ENCODE measurements at places on chromosomes 13 and 19. TPM values are rescaled to one million over a fixed set of nuclear protein-coding genes. Genes with fewer than 3 reads are reported as not detected.

CLDN10 gene
- polyA plus RNA-seq = 174 TPM

APC2 gene
- not detected for polyA plus RNA-seq

IL17D gene
- not detected for polyA plus RNA-seq

LRFN3 gene
- 8.2 TPM for polyA plus RNA-seq

ELANE gene
- not detected for polyA plus RNA-seq

SIGLEC6 gene
- polyA plus RNA-seq = not detected

SSBP4 gene
- 74.9 TPM for polyA plus RNA-seq

SMIM44 gene
- polyA plus RNA-seq = not detected

GRCh38 chr19:13932149-13932637, 6.0 kb downstream of the PODNL1 start:
- no peak for DNase-seq
- no peaks in the 10 kb centered on the region for H3K36me3 ChIP-seq
- no peaks in the 10 kb centered on the region for H3K4me1 ChIP-seq

- no peak overlapping the region for H3K27ac ChIP-seq
- H3K4me1 ChIP-seq = peaks cover 2% of the 10 kb centered on the region
- peaks cover 24% of the 10 kb centered on the region for H3K36me3 ChIP-seq
- no peaks in the 10 kb centered on the region for H3K27me3 ChIP-seq
- DNase-seq = no peak
These were observed 43.5 kb downstream of the METTL21C start for GRCh38 chr13:102651392-102651791.

DNA sequence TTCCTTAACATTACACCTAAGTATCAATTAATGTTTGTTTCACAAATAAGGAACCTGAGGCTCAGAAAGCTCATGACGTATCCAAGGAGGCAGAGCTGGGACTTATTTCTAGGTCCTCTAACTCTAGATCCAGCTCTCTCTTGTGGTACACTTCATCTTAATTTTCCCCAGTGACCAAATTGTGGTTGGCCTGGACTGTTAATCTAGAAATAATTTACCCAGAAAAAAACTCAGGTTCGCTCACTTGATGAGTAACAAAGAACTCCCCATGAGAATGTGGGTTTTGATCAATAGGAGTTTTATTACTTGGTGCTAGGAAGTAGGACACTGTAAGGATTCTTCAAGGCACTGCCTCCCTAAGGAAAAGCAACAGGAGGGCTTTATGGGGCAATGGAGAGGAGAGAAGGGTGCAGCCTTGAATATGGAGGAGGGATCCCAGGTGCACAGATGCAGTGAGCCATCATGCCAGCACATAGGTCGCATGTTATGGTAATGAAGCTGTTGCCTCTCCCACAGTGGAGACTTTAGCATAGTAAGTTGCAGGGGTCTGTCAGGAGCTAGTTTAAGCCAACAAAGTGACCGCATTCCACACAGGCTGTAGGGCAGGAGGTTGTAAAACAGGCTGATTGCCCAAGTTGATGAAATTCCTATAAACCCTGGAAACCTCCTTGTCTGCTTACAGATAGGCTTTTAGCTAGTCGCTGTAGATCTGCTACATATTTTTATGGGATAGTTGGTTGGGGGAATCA, 14.7 kb downstream of the RAP2A start:
- H3K4me1 ChIP-seq = peaks cover 11% of the 10 kb centered on the region
- H3K27ac ChIP-seq = no peak overlapping the region
- no peaks in the 10 kb centered on the region for H3K36me3 ChIP-seq
- peak; percentile 40 for DNase-seq

DNA sequence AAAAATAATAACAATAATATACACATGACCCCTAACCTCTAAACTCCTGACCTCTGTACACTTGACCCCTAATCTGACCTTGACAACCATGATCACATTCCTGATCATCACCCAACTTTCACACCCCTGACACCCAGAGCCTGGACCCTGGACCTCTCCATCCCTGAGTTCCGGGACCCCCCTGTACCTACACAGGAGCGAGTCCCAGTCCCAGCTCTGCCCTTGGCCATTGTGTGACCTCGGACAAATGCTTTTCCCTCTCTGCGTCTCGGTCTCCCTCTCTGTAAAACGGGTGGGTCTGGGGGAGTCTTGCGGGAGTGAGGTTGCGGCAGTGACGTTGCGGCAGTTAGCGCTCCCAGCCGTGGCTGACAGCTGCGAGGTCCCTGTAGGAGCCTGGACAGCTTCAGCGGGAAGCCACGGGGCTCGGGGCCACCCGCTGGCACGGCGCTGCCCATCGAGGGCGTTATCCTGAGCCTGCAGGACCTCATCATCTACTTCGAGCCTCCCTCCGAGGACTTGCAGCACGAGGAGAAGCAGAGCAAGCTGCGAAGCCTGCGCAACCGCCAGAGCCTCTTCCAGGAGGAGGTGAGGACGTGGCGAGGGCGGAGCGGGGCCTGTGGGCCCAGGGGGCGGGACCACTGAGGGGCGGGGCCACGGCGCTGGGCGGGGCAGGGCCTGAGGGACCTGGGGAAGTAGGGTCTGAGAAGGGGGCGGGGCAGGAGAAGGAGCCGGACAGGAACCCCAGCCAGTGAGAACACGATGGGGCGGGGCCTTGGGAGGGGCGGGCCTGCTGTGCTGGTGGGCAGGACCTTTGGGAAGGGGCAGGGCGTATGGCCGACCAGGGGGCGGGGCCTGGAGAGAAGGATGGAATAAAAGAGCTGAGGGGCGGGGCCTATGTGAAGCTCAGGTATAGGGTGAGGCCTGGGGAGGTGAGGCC, 19.2 kb downstream of the RYR1 start:
- H3K4me1 ChIP-seq = no peaks in the 10 kb centered on the region
- no peak overlapping the region for H3K27ac ChIP-seq
- DNase-seq = no peak
- H3K4me3 ChIP-seq = no peak overlapping the region
- no peaks in the 10 kb centered on the region for H3K36me3 ChIP-seq
- no peaks in the 10 kb centered on the region for H3K27me3 ChIP-seq

- no peaks in the 10 kb centered on the region for H3K4me1 ChIP-seq
- no peak overlapping the region for H3K4me3 ChIP-seq
- no peaks in the 10 kb centered on the region for H3K36me3 ChIP-seq
- no peaks in the 10 kb centered on the region for H3K27me3 ChIP-seq
- no peak overlapping the region for H3K27ac ChIP-seq
These were observed 63.3 kb downstream of the DCLK1 start for GRCh38 chr13:36067746-36068381.

- H3K36me3 ChIP-seq = peaks cover 4% of the 10 kb centered on the region
- DNase-seq = no peak
- H3K27ac ChIP-seq = no peak overlapping the region
These were observed 32.2 kb downstream of the COG3 start for GRCh38 chr13:45496942-45497341.

GRCh38 chr19:11254666-11255065, 7.7 kb downstream of the DOCK6 start:
- no peaks in the 10 kb centered on the region for H3K27me3 ChIP-seq
- no peak overlapping the region for H3K27ac ChIP-seq
- DNase-seq = no peak
- peaks cover 2% of the 10 kb centered on the region for H3K36me3 ChIP-seq

- H3K36me3 ChIP-seq = no peaks in the 10 kb centered on the region
- H3K27me3 ChIP-seq = no peaks in the 10 kb centered on the region
These were observed 444.8 kb downstream of the FOXO1 start for GRCh38 chr13:40221460-40222201.

DNA sequence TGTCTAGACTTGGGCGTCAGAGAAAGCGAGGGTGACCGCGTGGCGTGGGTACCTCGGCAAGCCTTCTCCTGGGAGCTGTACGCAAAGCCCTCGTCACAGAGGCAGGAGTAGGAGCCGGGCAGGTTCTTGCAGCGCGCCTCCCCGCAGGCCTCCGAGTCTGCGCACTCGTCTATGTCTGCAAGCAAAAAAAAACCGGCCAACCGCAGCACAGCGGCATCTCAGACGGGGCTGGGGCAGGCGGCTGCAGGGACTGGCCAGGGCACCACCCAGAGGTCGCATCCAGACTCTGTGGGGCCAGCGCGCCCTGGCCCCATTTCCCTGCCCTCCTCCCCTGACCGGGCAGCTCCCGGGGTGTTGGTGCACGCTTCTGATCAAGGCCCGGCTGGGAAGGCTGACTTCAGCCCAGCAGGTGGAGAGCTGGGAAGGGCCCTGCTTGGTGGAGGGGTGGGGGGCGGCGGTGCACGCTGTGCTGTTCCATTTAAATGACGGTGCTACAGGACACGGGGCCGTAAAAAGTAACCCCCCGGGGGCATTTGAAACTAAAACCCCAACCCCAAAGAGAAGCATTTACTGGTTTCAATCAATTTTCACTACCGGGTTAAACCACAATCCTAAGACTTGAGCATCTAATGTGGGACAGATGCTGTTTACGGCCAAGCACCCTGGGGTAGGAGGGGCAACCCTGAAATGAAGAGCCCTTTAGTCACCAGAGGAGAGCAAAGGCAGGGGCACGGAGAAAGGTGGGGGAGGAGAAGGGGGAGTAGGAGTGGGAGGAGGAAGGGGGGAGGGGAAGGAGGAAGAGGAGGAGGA, 28.2 kb downstream of the GAS6 start:
- no peak overlapping the region for H3K27ac ChIP-seq
- peak; percentile 42 for DNase-seq
- H3K4me1 ChIP-seq = peaks cover 8% of the 10 kb centered on the region
- no peaks in the 10 kb centered on the region for H3K36me3 ChIP-seq
- no peaks in the 10 kb centered on the region for H3K27me3 ChIP-seq
- H3K4me3 ChIP-seq = no peak overlapping the region

GRCh38 chr19:2477732-2478191, 1.8 kb downstream of the GADD45B start:
- H3K27ac ChIP-seq = peak overlapping the region; percentile 96
- peak overlapping the region; percentile 11 for H3K4me3 ChIP-seq
- no peak for DNase-seq
- peaks cover 13% of the 10 kb centered on the region for H3K4me1 ChIP-seq
- H3K27me3 ChIP-seq = no peaks in the 10 kb centered on the region

DNA sequence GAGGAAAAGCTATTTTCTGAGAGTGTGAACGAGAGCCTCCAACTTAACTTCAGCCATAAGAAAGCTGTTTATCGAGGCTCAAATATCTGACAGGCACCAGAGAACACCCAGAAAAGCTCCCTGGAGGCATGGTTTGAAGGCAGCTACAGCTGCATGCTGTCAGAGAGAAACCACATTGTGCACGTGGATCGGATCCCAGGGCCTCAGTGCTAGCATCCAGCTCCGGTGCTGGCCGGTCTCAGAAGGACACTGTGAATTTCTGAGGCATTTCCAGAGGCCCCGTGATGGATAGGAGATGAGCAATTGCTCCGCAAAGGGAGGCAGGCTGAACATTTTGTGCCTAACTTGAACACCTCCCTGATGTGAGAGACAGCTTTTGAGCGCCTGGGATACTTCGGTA, 315.7 kb downstream of the FGF9 start:
- no peaks in the 10 kb centered on the region for H3K4me1 ChIP-seq
- H3K27ac ChIP-seq = no peak overlapping the region
- DNase-seq = peak; percentile 63
- no peak overlapping the region for H3K4me3 ChIP-seq

DNA sequence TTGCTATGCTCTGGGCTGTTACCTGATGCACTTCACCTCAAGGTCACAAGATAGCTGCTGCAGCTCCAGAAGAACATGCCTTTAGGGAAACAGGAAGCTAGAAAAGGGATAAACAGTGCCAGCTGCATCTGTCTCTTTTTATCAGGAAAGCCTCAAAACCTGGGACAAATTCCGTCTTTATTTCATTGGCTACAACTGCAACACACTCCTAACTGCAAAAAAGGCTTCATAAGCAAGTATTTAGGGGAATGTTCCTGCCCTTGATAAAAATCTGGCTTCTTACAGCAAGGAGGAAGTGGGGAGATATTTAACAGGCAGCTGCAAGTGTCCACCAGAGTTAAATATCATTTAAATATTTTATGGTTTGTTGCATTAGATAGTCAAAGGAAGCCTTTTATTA, 34.2 kb upstream of the SERTM1 start:
- no peak overlapping the region for H3K4me3 ChIP-seq
- no peaks in the 10 kb centered on the region for H3K27me3 ChIP-seq

- no peak overlapping the region for H3K4me3 ChIP-seq
- no peaks in the 10 kb centered on the region for H3K4me1 ChIP-seq
- no peaks in the 10 kb centered on the region for H3K27me3 ChIP-seq
These were observed 10.5 kb downstream of the DDX39A start for GRCh38 chr19:14408491-14409145.
